Natural killer cell (primary cell): ENCODE measurements at places on chromosomes 3 and 15. TPM values are rescaled to one million over a fixed set of nuclear protein-coding genes. Genes with fewer than 3 reads are reported as not detected.

GOLGA8T gene
- total RNA-seq = 4.0 TPM

CACNA2D2 gene
- 56.4 TPM for total RNA-seq

CPA3 gene
- 1.1 TPM for total RNA-seq

DUOX1 gene
- not detected for total RNA-seq
